ENCODE measurements at places on chromosomes 2 and 18.

- no peak for DNase-seq
Observed at GRCh38 chr2:71934595-71935261, 212.9 kb downstream of the CYP26B1 start.

- DNase-seq = no peak
Observed at GRCh38 chr2:191150600-191151330, at the start of gene STAT4. Gene STAT4 (minus strand): TSS chr2:191150994. CDS start chr2:191148203, 2,791 bp downstream.

- DNase-seq = no peak
Observed at GRCh38 chr2:175003875-175004729, 1.1 kb downstream of the CHN1 start.

DNA sequence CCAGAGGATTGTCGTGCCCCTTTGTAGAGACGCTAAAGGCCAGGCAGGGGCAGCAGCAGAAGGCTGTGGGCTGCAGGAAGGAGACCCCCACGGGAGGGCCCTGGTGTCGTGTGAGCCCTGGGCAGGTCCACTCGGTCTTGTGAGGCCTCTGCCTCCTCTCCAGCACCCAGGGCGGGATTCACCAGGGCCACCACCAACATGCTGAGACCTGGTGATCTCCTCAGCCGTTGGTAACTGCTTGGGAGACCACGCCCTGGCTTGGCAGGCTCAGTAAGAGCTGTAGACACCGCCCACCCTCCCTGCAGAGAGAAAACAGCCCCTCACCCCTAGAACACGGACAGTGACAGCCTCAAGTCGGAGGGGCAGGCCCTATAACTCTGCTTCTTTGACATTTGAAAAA is 21.1 kb downstream of the MBP start:
- DNase-seq = no peak

DNA sequence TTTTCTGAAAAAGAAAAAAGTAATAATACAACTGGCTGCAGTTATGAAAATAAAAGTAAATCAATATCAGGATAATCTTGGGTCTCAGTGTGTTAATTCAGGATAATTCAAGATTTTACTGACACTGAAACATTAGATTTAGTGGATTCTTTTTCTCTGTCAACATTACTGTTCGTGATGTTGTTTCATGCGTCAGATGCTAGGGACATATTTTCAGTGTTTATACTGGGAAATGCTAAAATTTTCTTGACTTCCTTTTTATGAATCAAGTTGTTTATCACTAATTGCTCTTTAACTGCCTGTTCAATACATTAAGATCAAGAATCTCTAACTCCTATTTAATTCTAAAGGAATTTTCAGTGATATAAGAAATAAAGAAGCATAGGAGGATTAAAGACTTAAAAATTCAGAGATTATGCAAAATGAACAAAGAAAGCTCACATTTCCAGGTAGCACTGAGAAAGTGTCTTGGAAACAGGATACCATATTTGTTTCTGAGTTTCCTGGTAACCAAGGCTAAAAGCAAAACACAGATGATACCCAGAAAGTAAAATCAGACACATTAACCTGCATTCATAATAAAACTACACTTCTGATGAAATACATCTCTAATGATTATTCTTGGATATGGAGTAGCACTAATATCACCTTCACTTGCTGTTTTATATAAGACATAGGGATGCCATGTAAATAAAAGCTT is 174.0 kb downstream of the ARL4C start:
- DNase-seq = no peak

DNA sequence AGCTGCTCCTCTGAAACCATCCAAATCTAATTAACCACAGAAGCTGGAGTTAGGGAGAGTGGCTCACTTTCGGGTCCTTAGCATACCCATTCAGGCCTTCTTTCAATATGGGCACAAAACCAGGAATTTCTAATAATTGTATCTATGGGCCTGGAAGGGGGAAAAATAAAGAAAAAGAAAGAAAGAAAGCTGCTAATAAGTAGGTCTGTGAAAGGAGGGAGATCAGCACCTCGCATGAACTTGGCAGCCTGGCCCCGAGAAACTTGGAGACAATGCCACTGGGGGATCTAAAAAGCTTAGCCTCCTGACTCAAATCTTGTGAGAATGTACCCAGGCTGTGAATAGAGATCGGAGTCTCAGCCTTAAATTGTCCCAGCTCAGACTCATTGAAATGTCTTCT is 252.1 kb upstream of the SLC14A2 start:
- no peak for DNase-seq

GRCh38 chr2:17030047-17030446 is 364.4 kb upstream of the CYRIA start:
- no peak for DNase-seq

- DNase-seq = no peak
Observed at GRCh38 chr2:162330881-162331280, 12.4 kb upstream of the IFIH1 start.

GRCh38 chr18:10374636-10375293 is 79.7 kb upstream of the APCDD1 start:
- DNase-seq = no peak

GRCh38 chr2:239106966-239107365 is 259.1 kb downstream of the TWIST2 start:
- DNase-seq = no peak

DNA sequence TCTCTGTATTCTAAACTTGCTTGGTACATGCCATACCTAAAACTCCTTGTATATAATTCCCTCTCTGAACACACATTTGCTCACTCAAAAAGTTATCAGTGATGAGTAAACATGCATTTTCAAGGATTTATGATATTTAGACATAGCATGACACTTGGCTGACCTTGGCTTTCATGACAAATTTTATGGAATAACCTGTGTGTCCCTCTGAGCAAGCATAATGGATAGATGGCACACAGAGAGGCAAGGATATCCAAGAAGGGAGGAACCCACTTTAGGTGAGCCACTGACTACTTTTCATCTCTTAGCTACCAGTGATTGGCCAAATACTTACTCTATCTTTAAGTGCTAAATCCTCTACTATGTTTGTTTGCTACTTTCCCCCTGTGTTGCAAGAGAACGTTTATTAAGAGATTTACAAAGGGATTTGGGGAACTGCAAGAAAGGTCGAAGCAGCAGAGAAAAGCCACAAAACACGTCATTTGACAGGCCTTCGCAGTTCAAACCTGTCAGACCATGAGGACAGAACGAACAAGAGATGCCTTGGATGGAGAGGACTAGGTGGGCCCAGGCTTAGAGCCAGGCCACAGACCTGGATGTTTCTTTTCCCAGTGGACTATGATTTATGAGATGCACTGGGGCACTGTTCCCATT is 379.9 kb downstream of the NBAS start:
- no peak for DNase-seq

DNA sequence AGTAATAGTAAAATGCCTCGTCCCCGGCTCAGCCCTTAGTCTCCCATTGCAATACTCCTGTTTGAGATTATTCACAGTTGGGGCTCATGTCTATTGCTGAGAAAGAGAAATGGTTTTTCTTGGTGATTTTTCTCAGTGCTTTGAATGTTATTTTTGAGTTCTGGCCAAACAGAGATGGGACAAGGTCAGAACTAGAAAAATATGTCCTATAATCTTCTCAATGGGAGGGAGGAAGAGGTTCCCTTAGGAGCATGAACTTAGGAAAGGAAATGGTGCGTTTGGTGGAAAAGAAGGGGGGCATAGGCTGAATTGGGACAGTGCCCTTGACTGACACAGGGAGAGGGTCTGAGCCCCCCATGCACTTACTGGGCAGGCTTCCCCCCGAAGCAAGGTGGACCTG is 133.8 kb downstream of the AGAP1 start:
- DNase-seq = no peak

- peak; percentile 7 for DNase-seq
Observed at GRCh38 chr2:229133155-229133772, 137.8 kb downstream of the PID1 start.

- no peak for DNase-seq
Observed at GRCh38 chr2:158772306-158773078, 22.6 kb upstream of the DAPL1 start.

GRCh38 chr2:148507970-148508369 is 136.6 kb upstream of the EPC2 start:
- no peak for DNase-seq

- no peak for DNase-seq
Observed at GRCh38 chr2:37776487-37776886, 105.0 kb upstream of the CDC42EP3 start.
